ENCODE measurements at places on chromosomes 3 and 15.

DNA sequence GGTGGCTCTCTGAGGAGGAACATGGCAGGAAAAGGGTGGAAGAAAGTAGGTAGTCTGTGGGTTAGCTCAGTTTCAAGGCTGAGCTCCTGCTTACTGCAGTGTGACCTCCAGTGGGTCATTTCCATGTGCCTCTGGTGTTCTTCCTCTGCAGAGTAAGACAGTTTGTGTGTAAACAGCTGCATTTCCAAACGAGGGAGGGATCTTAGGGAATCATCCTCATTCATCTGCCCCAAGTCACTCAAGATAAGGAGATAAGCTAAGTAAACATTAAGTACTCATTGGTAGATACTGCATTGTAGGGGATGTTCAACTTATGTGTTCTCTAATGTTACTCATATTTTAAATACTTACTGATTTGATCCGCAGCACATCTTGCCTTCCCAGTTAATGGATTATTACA is 83.6 kb downstream of the CLSTN2 start:
- no peak for DNase-seq

GRCh38 chr15:45677797-45678196 is 43.0 kb downstream of the SQOR start:
- DNase-seq: no peak

GRCh38 chr15:98860281-98861041 is 147.1 kb downstream of the PGPEP1L start:
- DNase-seq: no peak

- DNase-seq: peak; percentile 7
These were observed 62.4 kb upstream of the TRPM1 start for GRCh38 chr15:31163769-31164572.

GRCh38 chr3:62143843-62144450 is 229.4 kb downstream of the FEZF2 start:
- no peak for DNase-seq

DNA sequence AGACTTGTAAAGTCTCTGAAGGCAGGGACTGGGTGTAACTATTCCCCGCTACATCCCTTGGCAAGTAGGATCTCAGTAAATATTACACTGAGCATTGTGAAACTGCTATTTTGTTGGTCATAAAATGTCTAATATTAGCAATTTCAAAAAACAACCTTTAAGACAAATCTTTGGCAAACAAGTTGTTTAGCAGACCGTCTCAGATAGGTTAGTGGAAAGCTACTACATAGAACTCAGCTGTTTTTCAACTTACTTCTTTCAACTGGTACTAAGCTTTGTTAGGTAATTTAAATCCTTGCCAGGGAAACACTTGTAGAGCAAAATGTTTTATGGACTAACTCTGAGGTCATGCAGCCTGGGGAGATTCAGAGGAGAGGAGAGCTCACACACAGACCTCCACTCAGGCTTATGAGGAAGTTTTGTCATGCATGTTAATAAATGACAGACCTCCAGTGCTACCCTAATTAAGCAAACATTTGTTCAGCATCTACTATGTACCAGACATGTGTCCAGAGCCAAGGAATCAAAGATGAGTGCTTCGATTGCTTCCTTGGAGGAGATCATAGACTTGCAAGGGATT is 61.6 kb upstream of the STAC start:
- DNase-seq: no peak

- DNase-seq: no peak
These were observed 26.2 kb downstream of the NME9 start for GRCh38 chr3:138303474-138303873.

DNA sequence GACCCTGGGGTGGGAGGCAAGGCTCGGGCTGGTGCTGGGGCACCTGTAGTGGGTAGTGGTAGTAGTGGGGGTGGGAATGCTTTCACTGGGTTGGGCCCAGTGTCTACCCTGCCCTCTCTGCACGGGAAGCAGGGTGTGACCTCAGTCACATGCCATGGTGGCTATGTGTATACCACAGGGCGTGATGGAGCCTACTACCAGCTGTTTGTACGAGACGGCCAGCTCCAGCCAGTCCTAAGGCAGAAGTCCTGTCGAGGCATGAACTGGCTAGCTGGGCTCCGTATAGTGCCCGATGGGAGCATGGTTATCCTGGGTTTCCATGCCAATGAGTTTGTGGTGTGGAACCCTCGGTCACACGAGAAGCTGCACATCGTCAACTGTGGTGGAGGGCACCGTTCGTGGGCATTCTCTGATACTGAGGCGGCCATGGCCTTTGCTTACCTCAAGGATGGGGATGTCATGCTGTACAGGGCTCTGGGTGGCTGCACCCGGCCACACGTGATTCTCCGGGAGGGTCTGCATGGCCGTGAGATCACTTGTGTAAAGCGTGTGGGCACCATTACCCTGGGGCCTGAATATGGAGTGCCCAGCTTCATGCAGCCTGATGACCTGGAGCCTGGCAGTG is 5.2 kb downstream of the DALRD3 start:
- DNase-seq: no peak

DNA sequence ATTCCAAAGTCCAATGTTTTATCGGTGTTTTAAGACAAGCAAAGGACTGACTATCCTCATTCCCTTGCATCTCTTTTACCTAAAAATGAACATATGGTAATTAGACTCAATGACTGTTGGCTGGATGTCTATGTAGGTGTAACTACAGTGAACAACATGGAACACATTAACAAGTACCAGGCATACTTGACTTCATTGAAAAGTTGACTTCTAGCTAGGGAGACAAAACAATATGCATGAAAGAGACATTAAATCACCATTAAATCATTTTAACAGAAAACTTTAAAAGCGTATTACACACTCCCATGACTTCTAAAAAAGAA is 34.3 kb upstream of the ANPEP start:
- DNase-seq: no peak

DNA sequence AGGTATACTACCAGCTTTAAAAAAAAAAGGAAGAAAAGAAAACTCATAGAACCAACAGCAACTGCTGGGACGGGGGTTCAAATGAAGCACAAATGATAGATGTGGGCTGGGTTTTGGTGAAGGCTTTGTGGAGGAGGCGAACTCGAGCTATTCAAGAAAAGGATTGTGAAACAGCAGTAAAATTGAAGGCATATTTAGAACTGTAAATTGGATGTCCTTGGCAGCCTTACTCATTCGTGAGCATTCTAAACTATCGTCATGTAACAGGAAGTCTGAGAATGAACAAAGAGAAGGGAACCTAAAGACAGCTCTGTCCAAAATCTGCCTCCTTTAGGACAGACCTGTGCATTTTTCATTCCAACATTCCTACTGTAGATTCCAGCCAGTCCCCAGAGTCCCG is 97.8 kb downstream of the LARS2 start:
- DNase-seq: no peak

GRCh38 chr15:45377609-45378148 is 665 bp downstream of the GATM start:
- no peak for DNase-seq

- no peak for DNase-seq
These were observed 366.9 kb downstream of the MFSD1 start for GRCh38 chr3:159168788-159169187.

DNA sequence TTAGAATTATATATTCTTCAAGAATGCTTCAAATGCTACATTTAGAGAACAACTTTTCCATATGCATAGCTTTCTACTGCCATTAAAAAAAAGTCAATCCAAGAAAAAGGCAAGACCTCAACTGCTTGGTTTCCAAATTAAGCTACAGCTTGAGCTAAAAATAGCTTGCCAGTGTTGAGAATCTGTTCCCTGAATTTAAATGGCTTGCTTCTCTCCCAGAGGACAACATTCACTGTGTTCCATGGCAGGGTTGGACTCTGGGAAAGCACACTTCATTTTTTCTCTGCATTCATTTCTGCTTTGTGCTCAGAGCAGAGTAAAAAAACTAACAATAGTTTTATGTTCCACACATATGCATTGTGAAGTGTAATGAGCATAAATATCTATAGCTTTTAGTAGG is 50.3 kb upstream of the ACTL6A start:
- no peak for DNase-seq

DNA sequence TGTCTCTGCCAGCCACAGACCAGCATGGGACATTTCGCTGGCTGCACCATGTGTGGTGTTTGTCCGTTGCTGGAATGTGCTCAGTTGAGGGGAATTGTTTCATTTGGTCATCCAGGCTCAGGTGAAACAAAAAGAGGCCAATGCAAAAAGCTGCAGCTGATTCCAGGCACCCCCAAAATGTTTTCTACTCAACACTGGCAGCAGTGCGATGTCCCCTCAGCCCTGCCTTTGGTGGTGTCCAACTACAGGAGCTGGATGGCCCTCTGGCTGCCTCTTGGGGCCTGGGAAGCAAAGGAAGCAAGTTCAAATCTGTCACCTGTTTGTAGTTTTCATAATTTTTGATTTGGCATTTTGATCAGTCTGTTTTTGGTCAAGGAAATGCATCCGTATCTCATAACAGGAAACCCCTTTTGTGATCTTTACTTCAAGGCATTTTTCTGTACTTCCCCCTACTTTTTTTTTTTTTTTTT is 141.8 kb downstream of the EEFSEC start:
- DNase-seq: no peak

GRCh38 chr15:31740203-31740602 is 290.1 kb upstream of the CHRNA7 start:
- DNase-seq: no peak

Measured in AG20443 (cell line).